ENCODE measurements at places on chromosomes 3 and 15.

GRCh38 chr15:83380059-83380458 lies 67.1 kb upstream of the SH3GL3 start:
- no peak for DNase-seq

DNA sequence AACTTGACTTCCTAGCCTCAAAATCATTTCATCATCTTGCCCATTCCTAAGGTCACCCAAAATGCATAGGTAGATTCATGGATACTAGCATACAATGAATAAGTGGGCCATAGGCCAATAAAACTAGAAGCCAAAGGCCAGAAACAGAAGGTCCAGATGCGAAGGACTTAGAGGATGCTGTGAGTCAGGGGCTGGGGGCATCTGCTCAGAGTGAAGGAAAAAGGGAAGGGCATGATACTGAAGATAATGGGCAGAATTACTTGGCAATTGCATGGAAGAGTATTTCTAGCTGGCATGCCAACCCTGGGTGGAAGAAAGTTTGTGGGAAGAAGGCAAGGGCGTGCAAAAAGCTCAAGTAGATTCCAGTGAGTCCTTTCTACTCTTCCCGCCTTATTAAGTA lies 27.5 kb downstream of the ILDR1 start:
- DNase-seq: no peak

- peak; percentile 3 for DNase-seq
Measured at GRCh38 chr3:99686955-99687612, 48.7 kb downstream of the COL8A1 start.

- no peak for DNase-seq
Measured at GRCh38 chr15:68778876-68779275, 41.8 kb downstream of the ANP32A start.

DNA sequence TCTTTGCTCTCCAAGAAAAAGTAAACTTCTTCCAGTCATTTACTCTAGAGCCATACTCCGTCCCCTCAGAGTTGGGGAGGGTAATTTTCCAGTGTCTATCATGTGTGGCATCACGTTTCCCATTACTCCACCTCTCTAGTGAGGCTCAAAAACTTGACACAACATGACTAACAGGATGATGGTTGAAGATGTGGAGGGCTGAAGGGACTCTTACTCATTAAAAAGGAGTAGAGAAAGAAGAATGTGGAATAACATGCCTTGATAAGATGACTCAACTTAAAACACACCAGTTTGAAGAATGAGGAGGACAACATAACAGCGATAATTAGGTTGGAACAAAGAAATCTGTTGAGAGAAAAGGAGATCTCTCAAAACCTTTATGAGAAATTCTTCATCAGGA lies 894.3 kb downstream of the OTOL1 start:
- no peak for DNase-seq

DNA sequence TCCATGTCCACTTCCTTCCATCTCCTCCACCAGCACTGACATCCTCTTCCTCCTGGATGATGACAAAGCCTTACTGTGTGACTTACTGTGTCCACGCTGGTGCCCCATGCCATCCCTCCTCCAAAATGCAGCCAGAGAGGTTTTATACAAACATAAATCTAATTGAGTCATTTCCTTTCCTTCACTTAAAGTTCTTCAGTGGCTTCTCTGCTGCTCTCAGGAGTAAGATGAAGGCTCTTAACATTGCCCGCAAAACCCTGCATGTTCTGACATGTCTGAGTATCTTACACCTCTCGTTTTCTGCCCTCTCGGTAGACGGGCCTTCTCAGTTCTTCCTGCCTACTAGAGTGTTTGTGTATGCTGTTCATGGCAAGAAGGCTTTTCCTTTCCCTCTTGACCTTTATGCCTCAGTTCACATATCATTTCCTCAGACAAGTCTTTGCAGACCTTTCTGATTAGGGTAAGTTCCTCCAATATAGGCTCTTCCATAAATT lies 175.5 kb downstream of the CFAP20DC start:
- DNase-seq: no peak

DNA sequence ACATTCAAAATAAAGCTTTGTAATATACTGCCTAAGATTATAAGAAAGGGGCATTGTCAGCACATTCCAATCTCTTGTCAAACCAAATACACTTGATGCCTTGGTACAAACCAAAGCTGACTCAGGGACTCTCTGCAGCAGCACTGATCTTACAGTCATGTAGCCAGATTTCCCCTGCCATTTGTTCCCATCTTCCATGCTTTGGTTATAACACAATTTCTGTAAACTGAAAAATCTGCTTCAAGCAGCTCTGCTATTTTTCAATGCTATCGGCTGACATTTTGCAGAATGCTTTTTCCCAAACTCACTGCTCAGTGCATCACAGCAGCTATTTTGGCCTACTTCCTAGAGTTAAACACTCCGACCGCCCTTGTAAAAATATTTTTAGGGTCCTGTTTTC lies 18.2 kb downstream of the PLOD2 start:
- DNase-seq: no peak

DNA sequence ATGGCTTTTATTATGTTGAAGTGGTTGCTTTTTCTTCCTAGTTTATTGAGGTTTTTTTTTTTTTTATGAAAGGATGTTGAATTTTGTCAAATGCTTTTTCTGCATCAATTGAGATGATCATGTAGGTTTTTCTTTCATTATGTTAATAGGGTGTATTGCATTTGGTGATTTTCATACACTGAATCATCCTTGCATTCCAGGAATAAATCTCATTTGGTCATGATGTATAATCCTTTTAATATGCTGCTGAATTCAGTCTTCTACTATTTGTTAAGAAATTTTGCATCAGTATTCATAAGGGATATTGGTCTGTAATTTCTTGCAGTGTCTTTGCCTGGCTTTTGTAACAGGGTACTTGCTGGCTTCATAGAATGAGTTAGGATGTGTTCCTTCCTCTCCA lies 11.5 kb upstream of the CLRN1 start:
- DNase-seq: no peak

DNA sequence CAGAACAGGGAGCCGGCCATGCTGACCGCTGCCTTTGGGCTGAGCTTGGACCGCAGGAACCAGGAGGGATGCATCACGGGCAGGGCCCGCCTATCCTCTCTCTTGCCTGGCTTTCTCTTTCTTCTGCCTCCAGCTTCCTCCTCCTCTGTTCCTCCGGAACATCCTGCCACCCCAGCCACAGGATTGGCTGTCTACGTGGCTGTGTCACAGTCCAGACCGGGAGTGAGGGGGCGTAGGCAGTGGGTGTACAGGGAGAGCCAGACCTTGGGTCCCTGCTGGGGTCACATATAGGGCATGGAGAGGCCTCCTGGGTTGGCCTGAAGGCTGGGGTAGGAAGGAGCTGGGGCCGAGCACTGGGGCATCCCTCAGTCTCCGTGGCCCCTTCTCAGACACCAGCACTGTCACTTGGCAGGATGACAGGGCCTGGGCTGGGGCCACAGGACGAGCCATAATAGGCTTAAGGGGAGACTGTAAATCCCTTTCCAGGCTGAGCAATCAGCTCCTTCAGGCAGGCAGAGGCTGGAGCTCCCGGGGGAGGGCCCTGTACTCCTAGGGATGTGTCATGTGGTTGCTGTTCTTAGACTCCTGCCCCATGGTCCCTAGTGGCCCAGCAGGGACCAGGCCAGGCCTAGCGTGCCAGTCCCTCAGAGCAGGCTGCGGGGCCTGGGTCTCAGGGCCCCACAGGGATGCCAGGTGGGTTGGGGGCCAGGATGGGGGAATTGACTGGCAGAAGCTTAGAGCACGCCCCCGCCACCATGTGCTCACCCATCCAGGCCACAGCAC lies 25.4 kb downstream of the LINGO1 start:
- DNase-seq: no peak

GRCh38 chr15:78461171-78461888 lies 23.3 kb downstream of the IREB2 start:
- DNase-seq: no peak

- DNase-seq: no peak
Measured at GRCh38 chr15:100849021-100849854, 30.4 kb upstream of the ALDH1A3 start.

DNA sequence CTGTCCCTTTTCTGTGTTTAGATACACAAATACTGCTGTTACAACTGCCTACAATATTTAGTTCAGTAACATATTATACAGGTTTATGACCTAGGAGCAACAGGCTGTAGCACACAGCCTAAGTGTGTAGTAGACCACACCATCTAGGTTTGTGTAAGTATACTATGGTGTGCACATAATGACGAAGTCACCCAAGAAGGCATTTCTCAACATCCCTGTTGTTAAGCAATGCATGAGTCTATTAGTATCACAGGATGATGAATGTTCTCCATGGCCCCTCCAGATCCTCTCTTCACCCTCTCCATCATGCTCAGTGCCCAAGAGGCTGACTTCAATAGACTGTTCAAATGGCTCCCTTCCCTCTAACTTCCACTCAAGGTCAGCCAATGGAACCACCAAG lies 14.6 kb upstream of the SEC62 start:
- no peak for DNase-seq

DNA sequence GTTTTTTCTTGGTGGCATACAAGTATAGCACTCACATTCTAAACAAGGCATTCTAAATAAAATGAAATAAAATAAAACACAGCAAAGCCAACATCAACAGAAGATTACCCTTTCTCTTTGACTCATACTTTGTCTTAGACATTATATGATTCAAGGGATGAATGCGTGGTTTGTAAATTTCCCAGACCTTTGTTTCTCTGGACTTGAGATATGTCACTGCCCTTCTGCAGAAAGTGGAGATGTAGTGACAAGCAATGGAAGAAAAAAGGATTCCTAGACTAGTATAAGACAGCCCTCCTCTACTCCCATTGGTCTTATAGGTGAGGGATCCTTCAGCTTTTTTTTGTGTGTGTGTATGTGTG lies 22.4 kb downstream of the NANOGP8 start:
- no peak for DNase-seq

DNA sequence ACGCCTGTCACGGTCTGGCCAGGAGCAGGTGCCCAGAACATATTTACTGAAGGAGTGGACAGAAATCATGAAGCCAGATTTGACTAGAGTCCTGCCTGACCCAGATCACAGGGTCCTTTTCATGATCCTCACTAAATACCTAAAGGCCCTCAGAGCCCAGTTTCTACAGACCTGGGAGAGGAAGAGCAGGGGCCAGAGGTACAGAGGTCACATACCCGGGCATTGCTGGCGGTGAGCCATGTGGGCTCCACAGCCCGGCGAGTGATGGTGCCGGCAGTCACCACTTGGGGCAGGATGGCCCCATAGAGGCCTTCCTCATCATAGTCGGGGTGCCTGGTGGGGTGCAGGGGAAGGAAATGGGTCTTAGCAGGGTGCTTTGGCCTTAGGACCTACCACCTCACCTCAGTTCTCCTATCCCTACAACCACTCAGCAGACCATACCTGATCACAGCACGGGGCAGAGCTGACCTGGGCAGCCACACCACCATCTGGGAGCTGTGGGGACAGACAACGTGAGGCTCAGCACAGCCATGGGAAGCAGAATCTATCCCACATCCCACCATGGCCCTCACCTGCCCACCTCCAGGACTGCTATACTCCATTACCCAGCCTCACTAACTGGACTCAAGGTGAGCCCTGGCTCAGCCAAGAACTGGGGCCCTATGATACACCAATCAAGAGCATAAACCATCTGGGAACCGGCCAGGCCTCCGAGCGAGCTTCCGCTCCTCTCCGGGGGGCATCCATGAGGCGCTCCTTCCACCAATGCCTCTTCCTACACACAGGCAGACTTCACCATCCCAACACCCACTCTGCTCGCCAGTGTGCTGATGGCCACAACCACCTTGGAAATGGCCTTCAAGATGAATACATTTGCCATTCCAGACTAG lies 12.9 kb downstream of the POLG start:
- DNase-seq: no peak

- no peak for DNase-seq
Measured at GRCh38 chr3:99625643-99626416, 12.6 kb upstream of the COL8A1 start.

DNA sequence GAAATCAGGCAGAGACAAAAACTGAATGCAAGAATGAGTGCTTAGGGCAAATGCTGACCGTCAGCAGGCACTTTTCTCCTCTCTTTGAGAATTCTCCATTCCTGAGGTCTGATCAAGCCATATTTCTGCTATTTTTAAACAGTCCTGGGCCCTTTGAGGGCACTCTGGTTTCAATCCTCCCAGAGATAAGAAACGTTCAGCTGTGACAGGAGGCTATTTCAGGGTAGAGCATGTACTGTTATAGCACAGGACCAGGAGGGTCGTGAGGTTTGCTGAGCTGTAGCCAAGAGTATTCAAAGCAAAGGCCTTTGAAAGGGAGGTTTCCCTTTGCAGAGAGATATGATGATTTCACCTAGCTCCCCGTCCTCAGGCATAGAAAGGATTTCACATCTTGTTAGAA lies 39.6 kb upstream of the PDZRN3 start:
- no peak for DNase-seq

GRCh38 chr3:45252826-45253225 lies 26.7 kb upstream of the TMEM158 start:
- no peak for DNase-seq

DNA sequence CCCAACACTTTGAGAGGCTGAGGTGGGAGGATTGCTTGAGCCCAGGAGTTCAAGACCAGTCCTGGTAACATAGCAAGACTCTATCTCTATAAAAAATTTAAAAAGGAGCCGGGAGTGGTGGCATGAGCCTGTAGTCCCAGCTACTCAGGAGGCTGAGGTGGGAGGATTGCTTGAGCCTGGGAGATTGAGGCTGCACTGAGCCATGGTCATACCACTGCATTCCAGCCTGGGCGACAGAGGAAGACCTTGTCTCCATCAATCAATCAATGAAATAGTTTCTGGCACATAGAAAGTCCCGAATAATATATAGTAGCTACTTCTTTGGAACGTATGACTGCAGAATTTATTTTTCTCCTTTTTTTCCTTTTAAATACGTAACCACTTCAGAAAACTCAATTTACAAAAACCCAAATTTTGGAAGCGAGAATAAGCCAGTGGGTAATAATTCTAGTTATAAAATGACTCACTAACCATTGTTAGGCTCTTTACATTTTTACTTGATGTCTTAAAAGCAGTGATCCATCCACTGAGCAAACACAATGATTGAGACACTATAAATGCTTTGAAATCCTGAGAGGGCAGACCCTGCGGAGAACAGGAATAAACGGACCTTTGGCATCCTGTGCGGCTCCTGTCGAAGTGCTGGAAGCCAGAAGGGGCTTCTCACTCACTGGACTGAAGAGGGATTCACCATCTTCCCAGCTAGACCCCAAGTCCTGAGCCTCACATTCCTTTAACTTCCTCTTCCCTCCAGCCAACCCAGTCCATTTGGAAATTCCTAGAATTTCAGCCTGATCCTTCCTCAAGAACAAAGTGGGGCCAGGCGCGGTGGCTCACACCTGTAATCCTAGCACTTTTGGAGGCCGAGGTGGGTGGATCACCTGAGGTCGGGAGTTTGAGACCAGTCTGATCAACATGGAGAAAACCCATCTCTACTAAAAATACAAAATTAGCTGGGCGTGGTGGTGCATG lies 68.4 kb upstream of the MFGE8 start:
- no peak for DNase-seq

GRCh38 chr3:17810759-17811158 lies 68.3 kb upstream of the TBC1D5 start:
- DNase-seq: no peak

Data from hippocampal formation (tissue), 2 donors.